GM18507 (cell line): ENCODE measurements at places on chromosomes 5 and 9.

DNA sequence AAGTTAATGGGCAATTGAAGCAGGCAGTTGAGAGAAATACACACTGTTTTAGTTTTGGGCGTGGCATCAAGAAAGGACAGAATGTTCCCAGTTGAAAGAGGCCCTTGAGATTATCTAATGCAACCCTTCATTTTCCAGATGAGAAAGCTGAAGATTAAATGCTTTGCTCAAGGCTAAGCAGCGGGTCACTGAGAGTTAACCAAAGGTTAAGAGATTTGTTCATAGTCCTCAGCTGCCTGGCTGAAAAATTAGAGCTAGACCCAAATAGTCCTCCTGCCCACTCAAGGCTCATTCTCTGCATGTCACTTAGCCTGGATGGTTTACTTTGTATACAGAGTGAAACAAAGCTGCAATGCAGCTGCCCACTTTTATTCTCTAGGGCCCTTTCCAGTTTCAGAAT, 46.7 kb upstream of the MAMDC2 start:
- no peak for DNase-seq

DNA sequence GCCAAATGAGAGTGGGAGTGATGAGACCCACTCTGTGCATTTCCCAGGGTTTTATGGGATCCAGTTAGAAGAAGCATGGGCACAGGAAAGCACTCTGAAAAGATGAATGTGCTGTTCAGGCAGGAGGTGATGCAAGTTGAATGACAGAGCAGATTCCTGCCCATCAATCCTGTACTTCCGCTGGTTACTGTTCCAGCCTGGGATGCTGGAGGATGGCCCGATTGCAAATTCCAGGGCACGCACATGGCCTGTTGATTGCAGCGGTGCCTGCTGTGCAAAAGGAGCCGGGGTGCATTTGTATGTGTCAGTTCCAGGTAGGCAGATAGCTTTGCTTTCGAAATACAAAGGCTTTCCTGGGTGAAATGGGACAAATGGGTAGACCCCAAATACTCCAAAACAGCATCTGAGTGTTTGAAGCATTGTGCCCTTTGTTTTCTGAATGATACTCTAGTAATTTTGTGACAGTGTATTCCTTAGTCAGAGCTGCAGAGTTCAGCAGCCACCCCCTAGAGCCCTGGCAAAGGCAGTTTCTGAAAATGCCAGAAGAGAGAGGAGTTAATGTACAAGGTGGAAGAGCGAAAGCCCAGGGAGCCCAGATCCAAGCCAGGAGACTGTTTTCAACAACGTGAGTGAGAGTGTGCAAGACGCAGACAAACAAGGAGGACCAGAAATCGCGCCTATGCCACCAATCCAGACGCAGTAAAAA, 454.2 kb upstream of the CLINT1 start:
- no peak for DNase-seq

DNA sequence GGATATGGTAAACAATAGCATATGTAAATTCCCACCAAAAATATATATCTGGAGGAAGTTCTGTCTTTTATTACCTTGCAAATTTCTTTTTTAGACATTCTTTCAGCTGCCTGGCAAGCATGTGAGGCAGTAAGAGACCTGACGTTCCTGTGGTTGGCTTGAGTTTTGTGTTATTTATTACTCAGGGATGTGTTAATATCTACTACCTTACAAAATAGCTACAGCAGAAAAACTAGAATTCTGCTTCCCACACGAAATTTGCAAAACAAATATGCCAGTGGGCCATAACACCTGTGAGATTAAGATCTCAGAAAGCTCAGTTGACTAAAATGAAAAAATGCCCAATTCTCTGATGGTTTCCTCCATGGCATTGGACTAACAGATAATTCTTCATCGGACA, 274.2 kb downstream of the TMEM167A start:
- DNase-seq, result no peak

- DNase-seq, result no peak
These were observed 47.4 kb downstream of the VAV2 start for GRCh38 chr9:133944746-133945135.

- DNase-seq, result no peak
These were observed 20.1 kb upstream of the FAT2 start for GRCh38 chr5:151611127-151611775.

DNA sequence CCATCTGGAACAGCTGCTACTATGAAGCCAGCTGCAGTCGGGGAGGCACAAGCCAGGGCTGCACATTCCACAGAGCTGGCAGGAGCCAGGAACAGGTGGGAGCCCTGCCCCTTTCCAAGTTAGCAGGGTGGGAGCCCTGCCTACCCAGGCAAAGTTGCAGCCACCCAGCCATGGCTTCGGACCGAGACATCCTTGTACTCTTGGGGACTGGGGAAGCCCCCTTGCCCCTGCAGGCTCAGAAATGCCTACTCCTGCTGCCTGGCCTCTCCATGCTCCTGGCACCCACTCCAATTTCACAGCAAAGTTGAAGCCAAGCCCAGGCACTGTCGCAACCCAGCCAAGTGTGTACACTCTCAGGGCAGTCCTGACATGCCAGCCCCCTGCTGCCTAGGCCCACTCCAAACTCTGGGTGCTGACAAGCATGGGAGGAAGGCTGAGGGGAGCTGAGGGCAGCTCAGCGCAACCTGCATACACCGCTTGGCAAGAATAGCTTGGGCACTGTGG, 165.1 kb downstream of the RNF180 start:
- no peak for DNase-seq

- no peak for DNase-seq
These were observed 25.0 kb upstream of the C5orf47 start for GRCh38 chr5:173963867-173964441.

DNA sequence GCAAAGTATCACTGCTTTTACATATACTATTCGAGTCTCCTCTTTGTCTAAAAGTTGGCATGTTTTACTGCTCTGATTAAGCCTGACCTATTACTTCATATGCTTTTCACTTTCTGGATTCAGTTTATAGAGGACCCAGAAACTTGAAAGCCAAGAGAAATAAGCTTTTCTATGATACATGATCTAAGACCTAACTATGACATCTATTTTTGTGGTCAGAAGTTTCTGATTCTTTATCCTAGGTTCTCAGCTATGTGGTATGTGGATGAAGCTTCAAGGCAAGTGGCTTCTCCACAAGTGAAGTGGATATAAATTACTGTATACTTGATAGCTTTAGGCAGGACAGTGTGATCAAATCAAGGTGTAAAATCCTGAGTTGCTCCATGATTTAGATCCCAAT, 6.3 kb downstream of the EDIL3 start:
- DNase-seq, result no peak

DNA sequence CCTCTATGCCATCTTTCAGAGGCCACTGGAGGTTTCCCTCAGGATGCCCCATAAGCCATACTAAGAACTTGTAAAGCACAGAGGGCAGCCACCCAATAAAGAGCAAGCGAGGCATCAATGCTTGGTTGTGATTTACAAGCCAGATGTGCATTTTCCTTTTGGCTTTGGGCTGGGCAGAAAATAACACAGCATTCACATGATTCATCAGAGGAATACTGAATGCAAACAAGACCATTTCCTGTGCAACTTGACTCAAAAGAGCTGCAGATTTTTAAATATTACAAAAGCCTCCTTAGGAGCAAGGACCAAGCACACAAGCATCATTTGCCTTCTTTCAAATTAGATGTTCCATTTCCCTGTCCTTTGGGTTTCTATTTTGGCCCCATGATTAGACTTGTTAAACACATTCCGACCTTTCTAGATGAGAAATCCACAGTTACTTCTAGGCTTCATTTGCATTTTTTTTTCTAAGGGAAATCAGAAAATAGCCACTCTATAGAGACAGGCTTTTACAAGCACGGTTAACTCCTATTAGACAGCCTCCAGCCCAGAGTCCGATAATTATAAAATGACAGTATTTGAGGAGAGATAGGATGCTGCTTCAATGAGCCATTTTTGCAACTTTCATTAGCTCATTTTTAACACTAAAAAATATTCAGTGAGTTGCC, 207.8 kb downstream of the SEMA5A start:
- DNase-seq, result no peak

- DNase-seq, result no peak
These were observed 168.2 kb downstream of the CACNA1B start for GRCh38 chr9:138045541-138046490.
